Pulmonary artery endothelial cell (primary cell): ENCODE measurements at places on chromosomes 6 and 20. TPM values are rescaled to one million over a fixed set of nuclear protein-coding genes. Genes with fewer than 3 reads are reported as not detected.
A peak's percentile ranks its signal among the peaks of the same experiment; 100 is the strongest.

NAA20 gene
- 56.7 and 75.2 TPM in 2 replicates for total RNA-seq

PLA2G7 gene
- total RNA-seq: not detected in 2 replicates

EPPIN gene
- not detected in 2 replicates for total RNA-seq

TRIM10 gene
- total RNA-seq: not detected in 2 replicates

DUSP15 gene
- not detected in 2 replicates for total RNA-seq

ISM1 gene
- under 0.01 and 0.04 TPM in 2 replicates for total RNA-seq

IP6K3 gene
- not detected in 2 replicates for total RNA-seq

MICB gene
- 24.8 and 29.2 TPM in 2 replicates for total RNA-seq

MACROD2 gene
- total RNA-seq: 0.46 and 0.95 TPM in 2 replicates

GSTA2 gene
- not detected in 2 replicates for total RNA-seq

HSPA12B gene
- 4.7 and 7.9 TPM in 2 replicates for total RNA-seq

BCAS1 gene
- not detected in 2 replicates for total RNA-seq

KCNK17 gene
- total RNA-seq: not detected in 2 replicates

DEFB128 gene
- total RNA-seq: not detected in 2 replicates

MAS1L gene
- total RNA-seq: not detected in 2 replicates

SLPI gene
- total RNA-seq: 0.18 TPM in 1 of 2 replicates, not detected in the other

GRCh38 chr20:53116733-53117132, 144.6 kb downstream of the TSHZ2 start:
- no peak for DNase-seq

GRCh38 chr6:568085-568484, 88.8 kb downstream of the HUS1B start:
- no peak for DNase-seq

DNA sequence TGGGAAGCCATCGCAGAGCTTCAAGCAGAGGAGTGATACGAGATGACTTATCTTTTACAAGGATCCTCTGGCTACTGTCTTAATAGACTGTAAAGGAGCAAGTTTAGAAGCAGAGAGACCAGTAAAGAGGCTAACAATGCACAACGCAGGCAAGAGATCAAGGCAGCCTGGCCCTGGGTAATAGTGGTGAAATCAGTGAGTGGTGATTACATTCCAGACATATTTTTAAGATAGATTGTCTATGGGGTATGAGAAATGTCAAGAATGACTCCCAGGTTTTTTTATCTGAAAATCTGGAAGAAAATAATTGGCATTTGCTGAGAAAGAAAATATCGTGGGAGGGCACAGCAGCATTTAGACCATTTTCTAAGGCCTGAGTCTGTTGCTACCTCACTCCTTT, 213.6 kb upstream of the HTR1E start:
- no peak for DNase-seq

- DNase-seq: no peak
Measured at GRCh38 chr6:81169166-81169565, 583.3 kb downstream of the TENT5A start.

DNA sequence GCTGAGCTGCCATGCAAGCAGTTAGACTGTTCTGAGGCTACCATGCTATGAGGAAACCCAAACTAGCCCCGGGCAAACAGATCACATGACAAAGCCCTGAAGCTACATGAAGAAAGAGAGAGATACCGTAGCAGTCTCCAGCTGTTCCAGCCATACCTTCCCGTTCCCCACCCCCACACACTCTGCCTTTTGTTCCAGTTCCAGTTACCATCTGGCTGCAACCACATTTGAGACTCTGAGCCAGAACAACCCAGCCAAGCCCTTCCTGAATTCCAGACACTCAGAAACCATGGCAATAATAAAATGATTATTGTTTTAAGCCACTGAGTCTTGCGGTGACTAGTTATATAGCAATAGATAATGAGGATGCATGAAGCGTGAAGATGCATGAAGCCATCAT, 28.3 kb downstream of the RIN2 start:
- peak; percentile 86 for DNase-seq

DNA sequence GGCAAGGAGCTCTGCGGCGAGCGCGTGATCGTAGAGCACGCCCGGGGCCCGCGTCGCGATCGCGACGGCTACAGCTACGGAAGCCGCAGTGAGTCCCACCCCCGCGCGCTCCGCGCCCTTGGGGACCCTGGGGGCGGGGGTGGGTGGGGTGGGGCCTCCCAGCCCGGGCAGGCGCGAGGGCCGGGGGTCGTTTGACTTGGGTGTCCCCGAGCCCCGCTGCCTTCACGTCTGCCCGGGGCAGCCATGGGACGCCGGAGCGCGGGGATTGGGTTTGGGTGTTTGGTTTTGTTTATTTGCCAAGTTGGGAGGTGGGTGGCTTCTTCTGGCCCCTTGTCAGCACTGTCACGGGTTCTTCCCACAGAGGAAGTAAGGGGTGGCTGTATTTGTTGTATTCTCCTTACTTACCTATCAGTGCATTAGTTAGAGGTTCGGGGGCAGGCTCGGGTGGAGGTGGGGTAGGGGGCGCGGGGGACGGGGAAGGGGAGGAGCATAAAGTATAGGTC, 777 bp downstream of the SRSF6 start:
- no peak for DNase-seq

DNA sequence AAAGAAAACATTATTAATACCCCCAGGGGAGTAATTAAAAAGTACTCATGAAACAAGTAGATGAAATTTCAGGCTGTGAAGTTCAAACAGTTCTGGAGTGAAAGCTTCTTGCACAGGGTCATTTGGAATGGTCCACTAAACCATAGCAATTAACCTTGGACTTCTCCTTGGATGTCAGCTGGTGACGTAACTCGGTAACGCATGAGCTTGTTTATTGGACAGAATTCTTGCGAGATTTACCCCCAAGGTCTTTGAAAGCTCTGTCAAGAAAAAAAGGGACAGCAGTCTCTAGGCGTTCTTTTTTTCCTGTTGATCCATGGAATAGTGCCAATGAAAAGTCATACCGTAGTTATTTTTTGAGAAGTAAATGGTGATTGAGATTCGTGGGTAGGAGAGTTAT, 2.2 kb downstream of the CD83 start:
- DNase-seq: no peak

DNA sequence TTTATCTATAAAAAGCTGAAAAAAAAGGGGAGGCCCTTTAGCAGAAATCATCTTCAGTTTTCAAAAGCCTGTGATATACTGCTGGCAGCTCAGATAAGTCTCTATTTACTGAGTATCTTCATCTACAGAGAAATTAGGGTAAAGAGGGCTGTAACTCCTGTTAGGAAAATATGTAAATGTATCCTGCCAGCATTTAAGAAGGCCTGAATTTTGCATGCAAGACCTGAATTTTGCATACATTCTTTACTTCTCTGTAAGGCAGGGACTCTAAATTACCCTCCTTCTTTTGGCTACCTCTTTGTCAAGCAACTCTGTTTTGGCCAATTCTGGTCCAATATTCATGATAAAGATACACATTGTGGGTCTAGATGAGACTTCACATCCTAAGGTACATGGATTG, 150.6 kb upstream of the SPACA1 start:
- DNase-seq: no peak

DNA sequence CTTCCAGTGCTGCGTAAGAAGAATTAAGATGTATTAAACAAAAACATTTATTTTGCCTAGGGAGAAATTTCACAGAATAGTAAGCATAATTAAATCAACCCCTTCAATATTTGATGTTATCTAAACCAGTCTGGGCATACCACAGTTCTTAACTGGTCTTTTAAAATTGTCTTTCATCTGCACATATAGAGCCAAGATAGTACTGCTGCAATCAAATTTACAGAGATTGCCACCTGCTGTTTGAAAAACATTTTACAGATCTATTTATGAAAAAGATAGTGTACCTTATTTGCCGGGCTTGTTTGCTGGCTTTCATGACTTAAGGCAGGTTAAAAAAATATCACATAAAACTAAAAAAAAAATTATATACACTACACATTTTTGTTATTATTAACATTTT, 323.2 kb downstream of the ADGRB3 start:
- DNase-seq: no peak

- DNase-seq: peak; percentile 62
Measured at GRCh38 chr6:166615059-166615770, 11.8 kb downstream of the RPS6KA2 start.

GRCh38 chr6:14121936-14122344, 4.4 kb downstream of the CD83 start:
- no peak for DNase-seq

DNA sequence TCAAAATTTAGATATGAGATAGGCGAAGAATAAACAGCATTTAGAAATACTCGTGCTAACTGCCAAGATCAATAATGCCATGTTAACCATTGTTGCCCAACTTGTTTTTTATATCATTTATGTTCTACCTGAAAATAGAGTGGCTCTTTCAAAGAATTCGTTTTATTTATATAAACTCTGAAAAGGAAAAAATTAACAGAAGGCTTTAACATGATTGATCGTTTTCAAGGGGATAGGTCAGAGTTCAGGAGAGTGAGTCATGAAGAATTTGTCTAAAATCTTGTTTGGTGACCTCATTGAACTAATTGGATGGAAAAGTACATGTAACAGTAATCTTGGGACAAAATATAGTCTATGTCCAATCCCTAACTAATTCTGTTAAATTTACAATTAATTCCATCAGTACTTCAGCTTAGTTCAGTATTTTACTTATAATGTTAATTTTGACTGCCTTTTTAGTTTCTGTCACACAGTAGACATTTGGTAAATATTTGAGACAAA, 11.1 kb upstream of the ELOVL2 start:
- DNase-seq: no peak

DNA sequence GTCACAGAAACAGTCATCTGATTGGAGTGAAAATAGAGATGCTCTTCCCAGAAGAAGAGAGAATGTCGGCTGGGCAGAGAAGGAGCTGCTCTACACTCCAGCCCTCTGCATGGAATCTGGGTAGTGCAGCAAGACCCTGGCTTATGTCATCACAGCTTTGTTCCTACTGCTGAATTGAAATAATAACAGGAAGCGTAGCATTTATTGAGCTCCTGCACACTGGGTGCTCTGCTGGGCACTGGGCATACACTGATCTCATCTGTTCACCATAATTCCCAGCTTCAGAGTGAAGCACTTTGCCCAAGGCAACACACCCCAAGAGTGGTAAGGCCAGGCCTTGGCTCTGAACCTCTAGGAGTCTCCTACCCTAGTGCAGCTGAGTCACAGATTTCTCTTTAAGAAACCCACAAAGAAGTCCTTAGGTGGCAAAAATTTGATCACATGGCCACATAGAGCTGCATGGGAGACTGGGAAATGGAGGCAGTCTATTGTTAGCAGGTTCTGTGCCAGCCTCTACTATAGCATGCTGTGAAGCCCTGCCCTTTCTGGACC, 3.9 kb upstream of the SDCBP2 start:
- DNase-seq: no peak

DNA sequence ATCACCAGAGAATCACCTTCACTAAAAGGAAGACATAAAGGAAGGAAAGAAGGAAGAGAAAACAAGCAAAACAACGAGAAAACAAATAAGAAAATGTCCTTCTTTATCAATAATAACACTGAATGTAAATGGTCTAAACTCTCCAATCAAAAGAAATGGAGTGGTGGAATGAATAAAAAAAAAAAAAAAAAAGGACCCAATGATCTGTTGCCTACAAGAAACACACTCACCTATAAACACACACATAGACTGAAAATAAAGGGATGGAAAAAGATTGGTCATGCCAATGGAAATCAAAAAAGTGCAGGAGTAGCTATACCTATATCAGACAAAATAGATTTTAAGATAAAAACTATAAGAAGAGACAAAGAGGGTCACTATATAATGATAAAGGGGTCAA, 30.2 kb upstream of the HLA-E start:
- no peak for DNase-seq

DNA sequence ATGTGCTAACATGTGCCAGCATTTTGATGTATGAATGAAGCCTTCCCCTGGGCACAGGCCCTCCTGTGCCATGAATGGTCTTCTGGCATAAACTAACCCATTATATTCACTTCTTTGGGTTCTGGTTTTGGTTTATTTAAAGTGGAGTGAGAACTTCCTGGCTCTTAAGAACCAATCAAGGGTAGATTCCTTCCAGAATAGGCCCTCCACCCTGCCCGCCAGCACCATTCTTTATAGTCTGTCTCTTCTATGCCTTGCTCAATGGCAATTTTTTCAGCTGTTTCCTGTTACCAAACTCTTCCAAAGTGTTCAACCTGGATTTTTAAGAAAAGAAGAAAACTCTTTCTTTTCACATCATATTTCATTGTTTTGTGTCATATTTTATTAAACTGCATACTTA, 44.1 kb downstream of the VEGFA start:
- DNase-seq: no peak

GRCh38 chr6:37798436-37799262, 20.9 kb upstream of the ZFAND3 start:
- no peak for DNase-seq

GRCh38 chr6:105675715-105676397, 273.0 kb upstream of the PREP start:
- DNase-seq: no peak

DNA sequence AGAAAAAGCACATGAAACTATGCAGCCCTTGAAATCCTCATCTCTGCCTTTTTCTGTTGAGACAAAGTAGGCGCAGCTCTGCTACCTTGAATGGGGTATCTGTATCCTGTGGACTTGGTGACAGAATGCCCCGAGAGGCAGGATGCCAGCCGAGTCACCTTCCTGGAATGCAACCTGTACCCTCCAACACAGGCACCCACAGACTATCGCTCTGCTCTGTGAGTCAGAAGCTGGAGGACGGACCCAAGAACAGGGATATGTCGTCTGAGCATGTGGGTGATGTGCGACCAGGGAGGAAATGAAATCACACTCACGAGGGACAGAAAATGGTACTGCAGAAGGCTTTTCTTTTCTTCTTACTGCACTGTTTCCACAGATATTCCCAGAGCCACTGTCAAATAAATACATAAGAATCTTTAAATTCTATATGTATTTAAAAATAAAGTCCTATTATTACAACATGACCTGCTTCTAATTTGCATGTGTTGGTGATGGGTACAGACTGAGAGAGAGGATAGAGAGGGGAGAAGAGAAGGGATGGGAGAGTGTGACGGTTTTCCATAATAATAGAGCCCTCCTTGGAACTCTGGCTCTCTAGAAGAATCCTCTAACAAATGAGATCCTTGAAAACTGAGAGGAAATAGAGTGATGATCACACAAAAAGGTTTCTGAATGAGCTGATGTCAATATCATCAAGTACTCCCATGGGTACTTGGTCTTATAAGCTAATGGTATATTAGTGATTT, 308.1 kb downstream of the FOXC1 start:
- peak; percentile 66 for DNase-seq
